Effector memory CD8-positive, alpha-beta T cell (primary cell): ENCODE measurements at places on chromosomes 6 and 20.

DNA sequence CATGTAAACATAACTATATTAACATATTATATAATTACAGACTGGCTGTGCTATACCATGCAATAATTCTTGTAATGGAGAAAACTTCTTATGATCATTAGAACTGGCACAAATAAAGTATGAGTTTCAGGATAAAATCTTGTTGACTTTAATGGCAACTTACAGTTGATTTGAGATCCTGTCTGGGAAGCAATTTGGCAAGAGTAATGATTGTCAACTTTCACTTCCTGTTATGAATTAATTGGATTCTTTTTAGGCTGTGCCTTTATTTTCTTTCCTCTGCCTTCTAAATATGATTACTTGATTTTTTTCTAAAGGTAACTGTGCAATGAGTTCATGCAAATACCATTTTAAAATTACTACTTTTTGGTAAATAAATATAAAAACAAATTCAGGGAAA, 158.1 kb upstream of the B3GAT2 start:
- no peak overlapping the region for H3K4me3 ChIP-seq
- no peak overlapping the region for H3K27ac ChIP-seq
- no peak for DNase-seq
- H3K27me3 ChIP-seq, result peaks cover 12% of the 10 kb centered on the region
- no peaks in the 10 kb centered on the region for H3K4me1 ChIP-seq

GRCh38 chr6:75412969-75413662, 80.5 kb downstream of the FILIP1 start:
- no peak for DNase-seq
- no peaks in the 10 kb centered on the region for H3K4me1 ChIP-seq
- no peak overlapping the region for H3K27ac ChIP-seq
- peaks cover 41% of the 10 kb centered on the region for H3K27me3 ChIP-seq
- H3K4me3 ChIP-seq, result no peak overlapping the region

GRCh38 chr6:119250036-119250435, 99.5 kb downstream of the MAN1A1 start:
- no peak overlapping the region for H3K4me3 ChIP-seq
- H3K27ac ChIP-seq, result no peak overlapping the region
- no peak for DNase-seq
- peaks cover 7% of the 10 kb centered on the region for H3K4me1 ChIP-seq

GRCh38 chr6:109526905-109527628, 44.0 kb upstream of the ZBTB24 start:
- no peak overlapping the region for H3K27ac ChIP-seq
- no peak overlapping the region for H3K4me3 ChIP-seq
- no peaks in the 10 kb centered on the region for H3K4me1 ChIP-seq
- no peaks in the 10 kb centered on the region for H3K27me3 ChIP-seq
- DNase-seq, result peak; percentile 48
- H3K36me3 ChIP-seq, result no peaks in the 10 kb centered on the region

DNA sequence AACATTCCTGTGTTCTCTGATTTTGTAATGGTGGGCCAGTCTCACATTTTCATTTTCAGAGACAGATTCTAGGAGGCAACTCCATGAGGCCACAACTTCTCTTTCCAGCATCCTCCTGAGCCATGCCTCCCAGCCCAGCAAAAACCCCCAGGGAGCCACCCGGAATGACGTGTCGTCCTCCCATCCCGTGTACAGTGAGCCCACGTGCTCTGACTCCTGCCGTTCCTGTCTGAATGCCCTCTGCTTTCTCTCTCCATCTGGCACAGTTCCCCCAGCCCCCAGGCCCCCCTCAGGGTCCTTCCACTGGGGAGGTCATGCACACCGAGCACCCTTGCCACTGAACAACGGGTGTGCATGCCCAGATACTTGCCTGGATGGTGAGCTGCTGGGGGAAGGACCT, 38.0 kb downstream of the C20orf203 start:
- no peak for DNase-seq
- no peak overlapping the region for H3K4me3 ChIP-seq
- no peaks in the 10 kb centered on the region for H3K27me3 ChIP-seq
- no peaks in the 10 kb centered on the region for H3K4me1 ChIP-seq

- H3K27ac ChIP-seq, result no peak overlapping the region
- no peak overlapping the region for H3K4me3 ChIP-seq
- H3K4me1 ChIP-seq, result peaks cover 29% of the 10 kb centered on the region
These were observed 494.2 kb upstream of the JARID2 start for GRCh38 chr6:14751645-14752175.

GRCh38 chr6:138805016-138805765, 9.3 kb downstream of the ECT2L start:
- DNase-seq, result no peak
- H3K4me3 ChIP-seq, result no peak overlapping the region
- H3K27ac ChIP-seq, result no peak overlapping the region
- peaks cover 17% of the 10 kb centered on the region for H3K27me3 ChIP-seq
- no peaks in the 10 kb centered on the region for H3K36me3 ChIP-seq
- H3K4me1 ChIP-seq, result no peaks in the 10 kb centered on the region

GRCh38 chr6:79782792-79783580, 151.9 kb downstream of the SH3BGRL2 start:
- no peak overlapping the region for H3K4me3 ChIP-seq
- no peaks in the 10 kb centered on the region for H3K4me1 ChIP-seq

DNA sequence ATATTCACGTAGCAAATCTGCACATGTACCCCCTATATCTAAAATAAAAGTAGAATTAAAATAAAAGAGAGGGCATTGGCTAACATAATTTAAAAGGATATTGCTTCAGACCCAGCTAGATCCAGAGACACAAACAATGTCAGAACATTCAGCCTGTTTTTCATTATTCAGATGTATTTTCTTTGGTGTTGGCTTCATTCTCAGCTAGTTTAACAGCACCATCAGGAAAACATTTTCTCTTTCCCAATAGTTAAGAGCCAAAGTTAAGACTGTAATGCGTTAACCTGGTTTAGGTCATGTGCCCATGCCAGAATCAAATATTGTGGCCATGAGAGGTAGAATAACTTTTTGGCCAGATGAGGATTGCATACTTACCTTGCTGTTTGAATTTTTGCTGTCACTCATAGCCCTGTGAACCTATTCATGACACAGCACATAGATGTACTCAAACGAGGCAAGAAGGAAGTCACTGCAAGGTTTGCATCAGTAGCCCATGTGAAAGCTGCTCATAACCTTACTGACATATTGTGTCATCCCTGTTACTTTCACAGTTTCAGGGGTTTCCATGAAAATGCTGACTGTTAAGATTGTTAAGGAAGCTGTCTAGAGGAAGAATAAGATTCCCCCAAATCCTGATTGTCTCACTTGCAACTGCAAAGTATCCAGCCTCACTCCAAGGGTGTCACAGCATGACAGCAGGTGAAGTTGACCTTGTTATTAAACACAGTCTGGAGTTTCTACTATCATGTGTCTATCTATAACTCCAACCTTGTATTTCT, 233.1 kb downstream of the PACRG start:
- H3K36me3 ChIP-seq, result no peaks in the 10 kb centered on the region
- H3K4me1 ChIP-seq, result no peaks in the 10 kb centered on the region
- H3K27me3 ChIP-seq, result no peaks in the 10 kb centered on the region
- no peak for DNase-seq
- H3K27ac ChIP-seq, result no peak overlapping the region

DNA sequence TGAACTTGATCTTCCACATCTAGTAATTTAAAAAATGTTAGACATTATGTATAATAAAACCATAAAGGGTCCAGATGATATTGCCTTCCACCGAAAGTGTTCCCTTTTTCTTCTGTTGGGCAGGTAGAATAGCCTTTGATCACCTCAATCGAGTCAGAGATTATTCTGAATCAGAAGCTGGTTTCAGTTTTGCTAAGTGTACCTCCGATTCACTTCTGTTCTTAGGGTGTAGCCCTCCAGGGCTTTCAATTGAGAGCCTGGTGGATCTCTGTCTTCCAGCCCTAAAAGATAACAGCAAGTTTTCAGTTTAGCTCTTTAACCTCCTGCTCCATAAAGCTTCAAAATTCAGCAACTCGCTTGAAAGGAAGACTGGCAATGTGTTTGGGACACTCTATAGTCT, 21.1 kb upstream of the AIG1 start:
- H3K4me3 ChIP-seq, result no peak overlapping the region
- H3K4me1 ChIP-seq, result no peaks in the 10 kb centered on the region
- H3K27me3 ChIP-seq, result peaks cover 46% of the 10 kb centered on the region
- no peak overlapping the region for H3K27ac ChIP-seq
- DNase-seq, result no peak

GRCh38 chr20:53923566-53924369, 146.6 kb downstream of the BCAS1 start:
- no peak overlapping the region for H3K27ac ChIP-seq
- H3K4me3 ChIP-seq, result no peak overlapping the region
- DNase-seq, result no peak
- peaks cover 3% of the 10 kb centered on the region for H3K36me3 ChIP-seq
- no peaks in the 10 kb centered on the region for H3K27me3 ChIP-seq

DNA sequence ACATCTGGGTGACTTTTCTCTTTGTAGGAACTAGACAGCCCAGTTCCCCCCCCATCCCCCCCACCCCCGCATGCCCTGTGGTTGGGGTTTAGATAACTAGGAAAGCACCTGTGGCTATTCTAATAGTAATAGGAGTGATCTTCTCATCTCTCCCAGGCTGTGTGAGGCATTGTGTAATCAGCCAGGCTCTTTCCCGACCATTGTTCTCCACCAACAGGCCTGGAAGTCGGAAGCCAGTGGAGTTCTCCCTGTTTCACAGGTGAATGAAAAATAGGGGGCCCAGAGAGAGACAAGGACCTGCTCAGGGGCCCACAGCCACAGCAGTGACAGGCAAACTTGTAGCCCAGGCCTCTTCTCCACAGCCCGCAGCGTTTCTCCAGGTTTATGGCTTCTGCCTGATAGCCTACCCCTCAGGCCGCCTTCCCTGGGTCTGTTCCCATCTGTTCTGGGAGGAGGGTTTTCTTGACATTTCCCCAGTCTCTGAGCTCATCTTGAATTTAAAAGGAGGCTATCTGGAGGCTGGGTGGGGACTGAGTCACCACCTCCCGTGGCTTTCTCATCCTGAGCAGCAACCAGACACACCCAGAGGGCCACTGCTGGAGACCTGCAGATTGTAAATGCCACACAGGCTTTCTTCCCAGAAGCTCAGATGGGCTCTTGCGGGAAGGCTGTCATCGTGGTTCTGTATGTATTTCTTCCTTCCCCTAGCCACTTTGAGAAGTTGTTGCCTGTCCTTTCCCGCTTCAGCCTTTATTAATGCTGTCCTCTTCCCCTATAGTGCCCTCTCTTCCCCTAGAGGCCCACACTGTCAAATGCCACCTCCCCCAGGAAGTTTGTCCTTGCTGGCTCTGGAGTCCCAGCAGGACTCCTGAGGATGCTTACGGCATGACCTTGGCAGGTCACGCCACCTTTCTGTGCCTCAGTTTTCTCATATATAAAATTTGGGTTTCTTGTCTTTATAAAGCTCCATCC, 75.9 kb upstream of the MYL9 start:
- peaks cover 66% of the 10 kb centered on the region for H3K4me1 ChIP-seq
- DNase-seq, result no peak
- H3K27me3 ChIP-seq, result no peaks in the 10 kb centered on the region
- peaks cover 39% of the 10 kb centered on the region for H3K36me3 ChIP-seq
- peak overlapping the region; percentile 77 for H3K4me3 ChIP-seq

GRCh38 chr20:10563935-10564492, 109.8 kb downstream of the JAG1 start:
- no peaks in the 10 kb centered on the region for H3K36me3 ChIP-seq
- no peak overlapping the region for H3K27ac ChIP-seq
- no peak overlapping the region for H3K4me3 ChIP-seq
- peaks cover 16% of the 10 kb centered on the region for H3K4me1 ChIP-seq
- no peaks in the 10 kb centered on the region for H3K27me3 ChIP-seq
- no peak for DNase-seq

DNA sequence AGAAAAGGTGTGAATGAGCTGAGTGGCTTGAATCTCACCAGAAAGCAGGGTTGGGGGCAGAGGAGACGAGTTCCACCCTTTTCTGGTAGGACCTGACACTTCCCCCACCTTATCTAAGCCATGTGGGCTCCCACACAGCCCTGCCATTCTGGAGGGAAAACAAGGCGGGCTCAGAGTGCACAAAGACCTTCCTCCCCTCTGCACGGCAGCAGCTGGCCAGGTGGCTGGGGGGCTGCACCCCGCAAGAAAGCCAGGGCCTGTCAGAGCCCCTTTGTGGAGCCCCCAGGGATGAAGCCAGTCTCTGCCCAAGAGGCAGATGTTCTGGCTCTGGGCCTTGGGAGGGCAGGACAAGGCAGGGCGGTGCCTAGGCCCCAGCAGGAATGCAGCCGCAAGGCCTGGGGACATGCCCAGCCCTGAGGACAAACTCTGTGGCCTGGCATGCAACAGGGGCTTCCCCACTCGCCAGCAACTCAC, 48.4 kb upstream of the DSN1 start:
- no peak overlapping the region for H3K4me3 ChIP-seq
- no peaks in the 10 kb centered on the region for H3K27me3 ChIP-seq

DNA sequence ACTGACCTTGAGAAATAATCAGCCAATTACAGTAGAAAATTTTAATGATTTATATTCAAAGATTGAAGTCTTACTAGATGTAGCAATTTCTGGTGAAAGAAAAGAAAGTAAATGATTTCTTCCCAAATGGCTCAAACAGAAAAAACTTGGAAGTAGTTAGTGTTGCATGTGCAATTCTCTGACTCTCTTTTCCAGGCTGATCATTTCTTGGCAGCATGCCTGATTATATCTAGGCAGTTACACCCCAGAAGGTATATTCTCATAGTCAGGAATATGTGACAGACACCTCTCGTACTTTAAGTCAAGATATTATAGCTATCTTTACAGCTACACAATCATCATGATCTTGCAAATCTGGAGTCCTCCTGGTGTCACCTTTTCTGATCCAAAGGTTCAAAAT, 122.9 kb downstream of the PDE7B start:
- no peak for DNase-seq
- no peaks in the 10 kb centered on the region for H3K36me3 ChIP-seq
- H3K27me3 ChIP-seq, result peaks cover 9% of the 10 kb centered on the region
- H3K4me1 ChIP-seq, result no peaks in the 10 kb centered on the region
- no peak overlapping the region for H3K27ac ChIP-seq
- H3K4me3 ChIP-seq, result no peak overlapping the region

DNA sequence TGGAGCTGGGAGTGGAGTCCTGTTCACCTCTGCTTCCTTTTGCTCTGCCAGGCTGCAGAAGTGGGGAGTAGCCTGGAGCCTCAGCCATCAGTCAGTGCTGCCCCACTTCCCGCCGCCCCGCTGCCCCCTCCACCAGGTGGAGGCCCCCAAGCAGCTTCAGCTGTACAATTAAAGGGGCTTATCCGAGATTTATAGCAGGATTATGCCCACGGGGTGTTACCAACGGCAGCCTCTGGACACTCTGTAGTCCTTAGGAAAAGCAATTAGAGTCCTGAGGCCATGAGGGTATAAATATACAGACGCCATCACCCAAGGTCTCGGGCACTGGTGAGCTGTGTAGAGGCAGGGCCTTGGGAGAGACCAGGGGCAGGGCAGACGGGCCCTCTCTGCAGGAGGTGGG, 55.4 kb downstream of the GRM4 start:
- H3K4me3 ChIP-seq, result no peak overlapping the region
- no peaks in the 10 kb centered on the region for H3K4me1 ChIP-seq
- H3K27ac ChIP-seq, result no peak overlapping the region
- peaks cover 41% of the 10 kb centered on the region for H3K27me3 ChIP-seq
- peaks cover 4% of the 10 kb centered on the region for H3K36me3 ChIP-seq
- no peak for DNase-seq
